ENCODE measurements at places on chromosomes 3 and 15.
A peak's percentile ranks its signal among the peaks of the same experiment; 100 is the strongest.

DNA sequence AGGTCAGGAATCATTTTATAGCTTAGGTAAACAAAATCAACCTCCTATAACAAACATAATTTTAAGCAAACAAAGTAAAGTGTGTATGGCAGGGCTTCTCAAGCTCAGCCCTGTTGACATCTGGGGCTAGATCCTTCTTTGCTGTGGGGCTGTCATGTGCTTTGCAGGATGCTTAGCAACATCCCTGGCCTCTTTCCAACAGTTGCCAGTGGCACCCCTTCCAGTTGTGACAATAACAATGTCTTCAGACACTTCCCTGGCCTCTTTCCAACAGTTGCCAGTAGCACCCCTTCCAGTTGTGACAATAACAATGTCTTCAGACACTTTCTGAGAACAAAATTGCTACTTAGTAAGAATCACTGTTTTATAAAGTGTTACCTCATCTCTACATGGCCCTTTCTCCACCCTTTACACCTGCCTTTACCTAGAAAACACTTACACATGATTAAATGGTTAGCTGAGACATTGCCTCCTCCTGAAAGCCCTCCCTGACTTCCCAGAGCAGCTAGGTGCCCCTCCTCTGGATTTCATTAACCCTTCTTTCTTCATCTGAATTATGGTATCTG is 194.0 kb upstream of the LMCD1 start:
- H3K36me3 ChIP-seq = peaks cover 3% of the 10 kb centered on the region
- no peak for DNase-seq
- no peaks in the 10 kb centered on the region for H3K4me1 ChIP-seq
- H3K4me3 ChIP-seq = no peak overlapping the region
- no peak overlapping the region for H3K27ac ChIP-seq

GRCh38 chr3:47006145-47006651 is 26.7 kb downstream of the NBEAL2 start:
- peaks cover 12% of the 10 kb centered on the region for H3K36me3 ChIP-seq
- no peak for DNase-seq
- H3K27me3 ChIP-seq = no peaks in the 10 kb centered on the region
- no peak overlapping the region for H3K27ac ChIP-seq
- no peak overlapping the region for H3K4me3 ChIP-seq

DNA sequence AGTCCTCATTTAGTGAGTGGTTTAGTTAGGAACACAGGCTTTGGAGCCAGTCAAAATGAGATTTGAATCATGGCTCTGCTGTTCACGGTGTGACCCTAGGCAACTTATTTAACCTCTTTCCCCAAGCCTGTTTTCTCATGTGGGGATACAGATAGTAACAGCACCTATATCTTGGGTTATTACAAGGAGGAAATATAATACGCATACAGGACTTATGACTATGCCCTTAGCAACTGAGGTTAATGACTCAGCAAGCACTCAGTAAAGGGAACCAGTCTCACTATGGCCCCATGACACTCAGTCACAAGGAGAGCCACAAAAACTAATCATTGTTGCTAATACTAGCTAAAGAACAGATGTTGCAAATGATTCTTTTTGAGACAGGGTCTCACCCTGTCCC is 45.9 kb downstream of the SUMF1 start:
- H3K4me1 ChIP-seq = peaks cover 9% of the 10 kb centered on the region
- H3K36me3 ChIP-seq = peaks cover 18% of the 10 kb centered on the region

GRCh38 chr15:80059786-80060355 is 395 bp downstream of the ZFAND6 start:
- peaks cover 32% of the 10 kb centered on the region for H3K4me1 ChIP-seq
- no peaks in the 10 kb centered on the region for H3K36me3 ChIP-seq
- no peak for DNase-seq
- peak overlapping the region; percentile 95 for H3K27ac ChIP-seq
- no peaks in the 10 kb centered on the region for H3K27me3 ChIP-seq

DNA sequence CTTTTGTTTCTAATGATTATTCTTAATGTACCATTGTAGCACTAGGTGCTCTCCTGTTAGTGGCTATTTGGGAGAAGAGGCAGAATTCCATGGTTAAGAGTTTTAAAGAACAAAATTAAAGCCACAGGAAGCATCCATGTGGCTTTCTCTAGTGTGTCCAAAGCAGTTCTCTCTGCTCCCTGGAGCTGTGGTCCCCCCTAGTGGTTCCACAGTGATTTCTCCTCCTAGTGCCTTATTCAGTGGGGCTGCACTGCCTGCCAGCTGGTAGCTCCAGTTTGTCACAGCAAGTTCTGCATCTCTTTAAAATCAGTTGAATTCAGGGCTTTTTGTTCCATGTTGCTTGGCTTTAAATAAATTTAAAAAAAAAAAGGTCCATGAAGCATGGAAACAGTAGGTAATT is 39.6 kb upstream of the FAM98B start:
- H3K36me3 ChIP-seq = no peaks in the 10 kb centered on the region
- H3K4me1 ChIP-seq = no peaks in the 10 kb centered on the region
- H3K27me3 ChIP-seq = peaks cover 17% of the 10 kb centered on the region

DNA sequence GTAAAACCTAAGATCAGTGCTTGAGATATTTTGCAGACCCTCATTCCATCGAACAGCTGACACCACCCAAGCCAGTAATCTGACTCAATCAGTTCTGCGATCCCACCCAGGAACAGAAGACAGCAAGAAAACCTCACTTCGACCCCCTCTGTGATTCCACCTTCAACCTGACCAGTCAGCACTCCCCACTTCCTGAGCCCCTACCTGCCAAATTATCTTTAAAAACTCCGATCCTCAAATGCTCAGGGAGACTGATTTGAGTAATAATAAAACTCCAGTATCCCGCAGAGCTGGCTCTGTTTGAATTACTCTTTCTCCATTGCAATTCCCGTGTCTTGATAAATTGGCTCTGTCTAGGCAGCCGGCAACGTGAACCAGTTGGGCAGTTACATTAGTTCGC is 25.7 kb upstream of the CLDN16 start:
- no peaks in the 10 kb centered on the region for H3K36me3 ChIP-seq
- no peaks in the 10 kb centered on the region for H3K4me1 ChIP-seq
- no peak for DNase-seq
- no peak overlapping the region for H3K4me3 ChIP-seq

- H3K4me3 ChIP-seq = no peak overlapping the region
- peak overlapping the region; percentile 47 for H3K27ac ChIP-seq
- peaks cover 21% of the 10 kb centered on the region for H3K4me1 ChIP-seq
- H3K36me3 ChIP-seq = peaks cover 11% of the 10 kb centered on the region
- no peaks in the 10 kb centered on the region for H3K27me3 ChIP-seq
- DNase-seq = no peak
Observed at GRCh38 chr15:77032052-77032646, 37.2 kb downstream of the PSTPIP1 start.

All from memory B cell (primary cell).